PC-3 (cell line): ENCODE measurements at places on chromosomes 16 and 17. TPM values are rescaled to one million over a fixed set of nuclear protein-coding genes. Genes with fewer than 3 reads are reported as not detected.
A peak's percentile ranks its signal among the peaks of the same experiment; 100 is the strongest.

DNA sequence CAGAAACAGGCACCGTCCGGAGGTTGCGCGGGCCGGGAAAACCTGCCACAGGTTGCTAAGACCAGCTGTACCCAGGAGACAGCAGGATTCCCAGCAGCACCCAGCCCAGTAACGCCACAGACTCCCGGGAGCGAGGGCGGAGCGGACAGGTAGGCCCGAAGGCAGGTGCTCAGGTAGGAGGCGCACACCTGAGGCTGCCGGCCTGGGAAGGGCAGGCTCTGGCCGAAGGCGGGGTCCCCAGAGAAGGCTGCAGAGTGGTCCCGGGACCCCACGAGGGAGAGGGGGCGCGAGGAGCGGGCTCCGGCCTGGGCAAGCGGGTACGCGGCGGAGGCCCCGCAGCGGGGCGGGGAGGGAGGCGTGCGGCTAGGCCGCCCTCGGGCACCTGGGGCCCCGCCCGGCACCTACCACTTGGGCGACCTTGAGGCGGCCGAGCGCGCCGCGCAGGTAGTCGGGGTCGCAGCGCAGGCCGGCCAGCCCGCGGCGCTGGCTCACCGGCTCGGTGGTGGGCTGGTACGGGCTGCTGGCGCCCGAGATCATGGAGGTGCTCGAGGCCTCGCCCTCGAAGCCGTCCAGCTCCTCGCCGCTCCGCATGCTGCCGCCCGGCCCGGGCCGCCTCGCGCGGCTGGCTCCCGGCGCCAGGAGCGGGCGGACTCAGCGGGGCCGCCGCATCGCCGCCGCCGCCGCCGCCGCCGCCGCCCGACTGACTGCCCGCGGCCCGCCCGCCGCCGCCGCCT is 441 bp downstream of the CMTM4 start:
- H3K27me3 ChIP-seq = no peaks in the 10 kb centered on the region
- H3K27ac ChIP-seq = no peak overlapping the region
- H3K4me1 ChIP-seq = peaks cover 37% of the 10 kb centered on the region
- no peaks in the 10 kb centered on the region for H3K36me3 ChIP-seq
- peak; percentile 35 for DNase-seq

DNA sequence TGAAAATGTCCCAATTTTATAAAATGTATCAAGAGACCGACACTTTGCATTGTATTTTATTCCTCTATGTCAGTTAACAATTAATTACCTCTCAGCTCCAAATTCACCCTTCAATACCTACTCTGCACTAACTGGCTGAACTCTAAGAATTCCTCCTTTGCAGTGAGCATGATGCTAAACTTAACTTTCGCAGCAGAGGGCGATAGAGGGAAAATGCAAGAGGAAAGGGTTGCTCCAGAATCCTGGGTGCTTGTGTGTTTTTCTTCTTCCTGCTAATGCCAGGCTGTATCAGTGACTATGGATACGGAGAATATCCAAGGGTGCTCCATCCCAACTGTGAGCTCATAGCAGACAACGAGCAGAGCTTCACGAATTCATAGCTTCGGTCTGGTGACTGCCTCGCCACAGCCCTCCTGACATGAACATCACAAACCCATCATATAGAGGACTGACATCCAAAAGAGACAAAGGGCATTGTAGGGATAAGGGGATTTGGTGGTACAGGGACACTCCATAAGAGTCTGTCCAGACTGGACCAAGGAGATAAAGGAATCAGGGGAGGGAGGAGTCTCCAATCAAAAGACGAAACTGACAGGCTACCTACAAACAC is 172.9 kb downstream of the STX8 start:
- H3K27ac ChIP-seq = no peak overlapping the region
- H3K4me3 ChIP-seq = no peak overlapping the region
- H3K27me3 ChIP-seq = no peaks in the 10 kb centered on the region
- H3K36me3 ChIP-seq = no peaks in the 10 kb centered on the region
- peak; percentile 55 for DNase-seq

DNA sequence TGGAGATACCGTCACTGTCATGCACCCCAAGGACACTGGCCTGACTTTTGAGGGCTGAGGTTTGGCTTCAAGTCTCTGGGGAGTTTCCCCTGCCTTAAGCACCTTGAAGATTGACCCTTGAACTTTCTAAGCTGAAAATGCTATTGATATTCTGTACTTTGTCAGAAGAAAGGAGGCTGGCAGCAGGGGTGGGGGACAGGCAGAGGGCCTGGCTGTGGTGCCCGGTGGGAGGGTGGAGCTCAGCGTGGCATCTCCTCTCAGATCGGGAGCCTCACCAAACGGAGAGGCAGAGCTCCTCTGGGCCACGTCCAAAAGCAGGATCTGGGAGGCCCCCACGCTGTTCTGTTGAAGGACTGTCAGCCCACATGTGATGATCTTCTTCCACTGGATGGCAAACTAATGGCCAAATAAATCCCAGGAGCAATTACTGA is 305.2 kb upstream of the IRX3 start:
- H3K27me3 ChIP-seq = no peaks in the 10 kb centered on the region
- H3K4me3 ChIP-seq = no peak overlapping the region
- no peak overlapping the region for H3K27ac ChIP-seq
- DNase-seq = no peak
- no peaks in the 10 kb centered on the region for H3K4me1 ChIP-seq
- no peaks in the 10 kb centered on the region for H3K36me3 ChIP-seq

- H3K4me3 ChIP-seq = no peak overlapping the region
- no peaks in the 10 kb centered on the region for H3K27me3 ChIP-seq
- H3K27ac ChIP-seq = no peak overlapping the region
- H3K4me1 ChIP-seq = no peaks in the 10 kb centered on the region
- DNase-seq = no peak
Observed at GRCh38 chr17:63165400-63165799, 199.4 kb downstream of the TANC2 start.

DNA sequence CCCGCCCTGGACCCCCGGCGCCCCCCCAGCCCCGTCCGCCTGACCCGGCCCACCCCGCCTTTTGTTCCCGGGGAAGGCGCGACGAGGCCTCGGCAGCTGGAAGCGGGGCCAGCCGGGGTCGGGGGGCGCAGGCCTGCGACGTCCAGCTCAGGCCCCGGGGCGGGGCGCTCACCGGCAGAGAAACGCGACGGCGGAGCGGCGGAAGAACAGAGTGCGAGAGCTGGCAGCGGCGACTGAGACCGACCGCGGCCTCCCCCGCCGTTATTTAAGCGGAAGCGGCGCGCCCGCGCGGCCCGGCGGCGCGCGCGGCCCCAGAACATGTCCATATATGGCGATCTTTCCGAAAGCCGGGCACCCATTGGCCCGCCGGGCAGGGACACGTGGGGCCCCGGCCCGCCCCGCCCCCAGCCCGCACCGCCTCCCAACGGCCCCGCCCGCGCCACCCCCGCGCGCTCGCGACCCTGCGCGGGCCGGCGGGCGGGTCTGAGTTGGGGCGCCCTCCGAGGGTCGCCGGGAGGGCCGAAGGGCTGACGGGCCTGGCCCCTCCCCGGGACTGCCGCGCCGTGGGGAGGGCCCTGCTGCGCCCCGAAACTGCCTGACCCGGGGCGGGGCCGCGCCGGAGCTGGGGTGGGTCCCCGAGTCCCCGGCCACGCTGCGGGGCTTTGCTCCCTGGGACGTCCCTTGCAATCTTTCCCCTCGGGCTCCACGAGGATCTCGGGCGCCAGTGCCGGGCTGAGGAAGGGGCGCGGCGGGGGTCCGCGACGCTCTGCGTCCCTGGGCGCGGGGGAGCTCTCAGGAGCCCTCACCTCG is at the start of gene ACTG1:
Gene ACTG1 (minus strand): TSS at position 238 of the 810 bp plus-strand sequence. CDS start 445 bp downstream, outside the sequence.
- peak; percentile 95 for DNase-seq
- peaks cover 38% of the 10 kb centered on the region for H3K4me1 ChIP-seq
- peak within 1 kb of the TSS; percentile 88 for H3K27ac ChIP-seq
- peaks cover 29% of the 10 kb centered on the region for H3K36me3 ChIP-seq
- H3K27me3 ChIP-seq = no peaks in the 10 kb centered on the region

GRCh38 chr16:50006964-50007363 is 18.1 kb upstream of the CNEP1R1 start:
- no peaks in the 10 kb centered on the region for H3K4me1 ChIP-seq
- H3K27me3 ChIP-seq = no peaks in the 10 kb centered on the region; the same call in 1 of the 2 replicates
- H3K4me3 ChIP-seq = no peak overlapping the region
- H3K27ac ChIP-seq = no peak overlapping the region

GRCh38 chr17:77660524-77660923 is 298.0 kb upstream of the TNRC6C start:
- H3K4me3 ChIP-seq = no peak overlapping the region
- no peak overlapping the region for H3K27ac ChIP-seq
- no peaks in the 10 kb centered on the region for H3K36me3 ChIP-seq
- H3K27me3 ChIP-seq = peaks cover 70% of the 10 kb centered on the region

DNA sequence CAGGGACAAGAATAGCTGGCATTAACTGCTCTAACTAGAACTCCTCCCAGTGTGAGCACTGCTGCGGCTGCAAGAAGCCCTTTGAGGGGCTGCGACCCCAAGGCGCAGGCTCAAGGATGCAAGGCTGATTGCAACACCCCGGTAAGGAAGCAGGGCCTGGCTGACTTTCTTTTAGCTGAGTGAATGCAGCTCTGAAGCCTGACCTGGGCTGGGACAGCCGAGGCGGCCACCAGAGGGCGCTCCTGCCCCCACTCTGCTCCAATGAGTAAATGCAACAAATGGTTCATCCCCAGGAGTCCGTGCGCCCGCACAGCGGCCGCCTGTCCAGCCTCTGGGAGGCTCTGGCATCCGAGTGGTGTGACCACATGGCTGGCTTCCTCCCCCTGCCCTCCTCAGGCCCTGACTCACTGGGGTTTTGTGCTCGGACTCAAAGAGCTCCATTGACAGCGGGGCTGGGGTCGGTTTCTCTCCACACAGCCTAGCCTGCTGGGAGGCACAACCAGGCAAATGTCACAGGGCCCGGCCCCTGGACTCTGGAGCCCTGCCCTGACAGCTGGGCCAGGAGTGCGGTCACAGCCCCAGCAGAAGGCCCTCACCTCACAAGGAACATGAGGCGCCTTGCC is at the start of gene SMIM5:
Gene SMIM5 (plus strand): TSS at position 572 of the 623 bp plus-strand sequence. CDS start 6,768 bp downstream, outside the sequence.
- peaks cover 16% of the 10 kb centered on the region for H3K4me1 ChIP-seq
- no peak within 1 kb of the TSS for H3K4me3 ChIP-seq
- H3K36me3 ChIP-seq = no peaks in the 10 kb centered on the region

DNA sequence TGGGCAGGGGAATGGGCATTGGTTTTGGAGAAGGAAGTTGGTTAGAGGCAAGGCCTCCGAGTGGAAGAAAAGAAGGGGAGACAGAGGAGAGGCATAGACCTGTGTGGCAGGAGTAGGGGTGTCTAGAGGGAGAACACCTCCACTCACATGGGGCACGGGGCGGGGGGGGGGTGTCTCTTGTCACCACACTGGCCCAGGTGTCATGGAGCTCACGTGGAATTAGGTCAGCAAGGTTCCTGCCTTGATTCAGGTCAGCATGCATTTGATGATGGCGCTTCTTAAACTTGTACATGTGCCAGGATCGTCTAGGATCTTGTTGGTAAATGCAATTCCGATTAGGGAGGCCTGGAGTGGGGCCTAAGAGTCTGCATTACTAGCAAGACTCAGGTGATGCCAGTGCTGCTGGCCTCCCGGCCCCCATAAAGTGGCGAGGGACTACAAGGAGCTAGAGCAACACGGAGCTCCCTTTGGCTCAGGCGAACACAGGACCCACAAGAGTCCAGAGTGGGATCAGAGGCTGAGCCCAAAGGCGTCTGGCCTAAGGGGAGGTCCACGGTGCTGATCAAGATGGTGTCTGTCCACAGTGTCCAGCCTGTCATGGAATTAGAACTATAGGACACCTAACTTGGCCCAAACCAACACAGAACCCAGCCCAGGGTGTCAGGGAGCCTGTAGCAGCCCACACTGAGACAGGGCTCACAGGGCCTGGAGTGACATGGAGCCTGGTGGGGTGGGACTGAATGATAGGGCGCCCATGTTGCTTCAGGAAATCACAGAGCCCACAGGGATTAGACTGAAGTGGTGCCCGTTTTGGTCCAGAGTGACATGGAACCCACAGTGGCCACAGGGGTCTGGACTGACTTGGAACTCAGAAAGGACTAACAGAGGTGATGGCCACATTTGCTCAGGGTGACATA is 16.7 kb downstream of the EPOP start:
- no peak overlapping the region for H3K27ac ChIP-seq
- no peaks in the 10 kb centered on the region for H3K4me1 ChIP-seq
- DNase-seq = no peak
- no peaks in the 10 kb centered on the region; the same call in 1 of the 2 replicates for H3K27me3 ChIP-seq
- H3K4me3 ChIP-seq = no peak overlapping the region

GRCh38 chr16:75502916-75503605 is 7.8 kb upstream of the CHST6 start:
- no peaks in the 10 kb centered on the region for H3K36me3 ChIP-seq
- no peak overlapping the region for H3K4me3 ChIP-seq
- no peaks in the 10 kb centered on the region for H3K27me3 ChIP-seq
- no peak overlapping the region for H3K27ac ChIP-seq
- peak; percentile 35 for DNase-seq
- peaks cover 20% of the 10 kb centered on the region for H3K4me1 ChIP-seq

GRCh38 chr17:79930062-79930876 is 91.0 kb upstream of the CBX4 start:
- DNase-seq = no peak
- H3K4me1 ChIP-seq = peaks cover 19% of the 10 kb centered on the region
- peaks cover 21% of the 10 kb centered on the region for H3K27me3 ChIP-seq
- H3K27ac ChIP-seq = no peak overlapping the region
- peak overlapping the region; percentile 57 for H3K4me3 ChIP-seq
- H3K36me3 ChIP-seq = no peaks in the 10 kb centered on the region

GRCh38 chr17:65366102-65366844 is 195.2 kb downstream of the AXIN2 start:
- no peak overlapping the region for H3K27ac ChIP-seq
- no peak for DNase-seq
- H3K4me1 ChIP-seq = peaks cover 32% of the 10 kb centered on the region

- H3K36me3 ChIP-seq = no peaks in the 10 kb centered on the region
- no peak overlapping the region for H3K27ac ChIP-seq
- H3K4me1 ChIP-seq = no peaks in the 10 kb centered on the region
Observed at GRCh38 chr17:56823848-56824247, 9.9 kb downstream of the C17orf67 start.

GRCh38 chr16:4244254-4245076 is 2.6 kb upstream of the SRL start:
- no peaks in the 10 kb centered on the region for H3K27me3 ChIP-seq
- H3K27ac ChIP-seq = no peak overlapping the region
- H3K4me1 ChIP-seq = no peaks in the 10 kb centered on the region
- no peaks in the 10 kb centered on the region for H3K36me3 ChIP-seq

DNA sequence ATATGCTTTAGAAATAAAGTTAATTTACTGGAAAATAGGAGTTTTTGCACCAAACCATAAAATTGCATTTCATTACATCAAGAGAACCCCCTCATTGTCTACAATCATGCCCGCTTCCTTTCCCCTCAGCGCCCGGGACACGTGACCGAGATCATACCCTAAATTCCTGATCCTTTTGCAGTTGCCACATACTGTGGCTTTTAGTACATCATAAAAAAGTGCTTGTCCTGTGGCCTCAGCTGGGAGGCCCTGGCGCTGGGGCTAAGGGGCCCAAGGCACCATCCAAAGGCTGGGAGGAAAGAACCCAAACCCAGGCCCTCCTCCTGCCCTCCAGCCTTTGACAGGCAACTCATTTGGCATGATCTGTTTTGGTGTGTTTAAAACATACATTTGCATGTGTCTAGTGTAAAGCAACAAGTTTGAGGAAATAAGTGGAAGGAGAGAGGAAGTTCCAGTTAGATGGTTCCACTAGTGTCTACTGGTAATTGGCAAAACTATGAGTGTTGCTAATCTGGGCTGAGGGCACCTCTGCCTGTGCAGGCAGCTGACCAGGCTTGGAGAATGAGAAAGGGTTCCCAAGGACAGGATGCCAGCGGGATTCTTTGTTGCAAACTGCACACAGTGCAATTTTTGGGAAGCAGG is 6.0 kb downstream of the CDK5R1 start:
- H3K27me3 ChIP-seq = no peaks in the 10 kb centered on the region
- DNase-seq = no peak
- no peak overlapping the region for H3K4me3 ChIP-seq
- no peaks in the 10 kb centered on the region for H3K36me3 ChIP-seq
- H3K27ac ChIP-seq = no peak overlapping the region

The KRTAP4-3 gene
- not detected in 2 replicates for total RNA-seq

The KRTAP2-2 gene
- not detected in 2 replicates for total RNA-seq

The PRSS8 gene
- total RNA-seq = 18.0 and 23.4 TPM in 2 replicates

The RNF222 gene
- total RNA-seq = 0.07 TPM in 1 of 2 replicates, not detected in the other

The SLC6A2 gene
- not detected in 2 replicates for total RNA-seq
